ENCODE measurements at places on chromosomes 5 and 9.

GRCh38 chr5:174736331-174736721, 11.9 kb downstream of the MSX2 start:
- no peak for DNase-seq

DNA sequence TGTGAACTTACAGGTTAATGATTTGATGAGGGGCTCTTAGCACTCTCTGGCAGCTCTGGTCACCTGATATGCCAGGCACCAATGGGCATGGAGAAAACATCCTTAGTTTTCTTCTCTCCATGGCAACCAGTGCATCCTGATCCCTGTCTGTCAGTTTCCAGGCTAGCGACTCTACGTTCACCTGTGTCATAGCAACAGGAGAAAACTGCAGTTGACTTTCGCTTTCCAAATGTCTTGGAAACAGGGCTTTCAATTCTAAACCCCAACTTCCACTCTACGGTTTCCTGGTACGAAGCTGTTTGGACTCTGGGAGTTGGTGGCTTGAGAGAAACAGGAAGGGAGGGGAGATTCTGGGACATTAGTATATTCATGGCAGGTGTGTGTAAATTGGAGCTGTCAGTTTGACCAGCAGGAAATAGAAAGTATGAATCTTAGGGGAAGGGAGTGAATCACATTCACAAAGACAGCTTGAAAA, 74.4 kb downstream of the SLC28A3 start:
- DNase-seq = peak; percentile 44

DNA sequence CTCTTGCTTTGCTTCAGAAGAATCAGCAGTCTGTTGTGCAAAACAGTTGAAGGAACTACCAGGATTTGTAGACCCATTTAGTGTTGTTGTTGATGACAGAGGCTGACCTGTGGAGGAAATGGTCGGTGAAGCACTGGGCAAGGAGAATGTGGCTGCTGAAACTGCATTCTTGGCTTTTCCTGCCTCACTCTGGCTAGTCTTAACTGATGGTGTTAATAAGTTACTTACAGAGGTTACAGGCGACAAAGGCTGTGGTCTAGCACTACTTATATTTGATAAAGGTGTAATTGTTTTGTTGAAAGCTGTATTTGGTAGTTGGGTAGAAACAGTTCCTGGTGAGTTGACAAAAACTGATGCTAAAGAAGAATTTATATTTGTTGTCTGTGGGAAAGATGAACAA, 31.5 kb downstream of the MLANA start:
- no peak for DNase-seq

DNA sequence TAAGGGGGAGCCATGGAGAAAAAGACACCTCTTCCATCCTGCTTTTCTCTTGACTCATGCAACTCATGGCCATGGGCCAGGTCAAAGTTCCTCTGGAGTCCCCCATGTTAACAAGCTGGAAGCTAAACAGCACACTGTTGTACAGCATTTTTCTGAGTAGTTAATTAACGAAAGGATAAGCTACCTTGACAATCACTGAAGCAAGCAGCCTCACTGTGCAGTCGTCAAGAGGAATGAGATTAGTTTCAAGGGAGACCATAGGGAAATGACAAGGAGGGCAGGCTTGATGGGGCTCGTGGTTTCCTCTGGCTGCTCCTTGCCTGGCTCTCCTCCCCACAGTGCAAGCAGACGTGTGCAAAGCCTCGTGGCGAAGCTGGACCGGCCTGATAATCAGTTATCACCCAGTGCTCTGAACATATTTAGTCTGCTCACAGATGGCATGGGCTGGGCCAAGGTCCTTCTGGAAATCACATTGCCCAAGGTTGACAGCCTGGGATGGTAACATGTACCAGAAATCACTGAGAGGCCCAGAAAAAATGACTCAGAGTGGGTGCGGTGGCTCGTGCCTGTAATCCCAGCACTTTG, 209.5 kb downstream of the SLIT3 start:
- DNase-seq = no peak

GRCh38 chr5:113190347-113190746, 213.7 kb downstream of the DCP2 start:
- no peak for DNase-seq

DNA sequence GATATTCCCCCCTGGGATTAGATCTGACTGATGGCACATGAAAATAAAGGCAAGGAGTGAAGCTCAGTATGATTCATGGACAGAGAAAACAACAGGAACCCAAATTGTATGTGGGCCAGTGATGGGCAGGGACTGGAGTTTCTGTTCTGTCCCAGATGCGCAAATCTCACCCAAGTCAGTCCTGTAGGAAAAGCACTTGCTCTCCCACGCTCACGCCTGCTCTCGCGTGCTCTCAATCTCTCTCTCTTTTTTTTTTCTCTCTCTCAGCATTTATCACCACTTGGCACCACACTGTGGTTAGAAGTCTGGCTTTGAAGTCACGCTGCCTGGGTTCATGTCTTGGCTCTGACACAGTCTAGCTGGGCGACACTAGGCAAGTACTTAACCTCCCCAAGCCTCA, 106.5 kb upstream of the LRRTM2 start:
- no peak for DNase-seq

DNA sequence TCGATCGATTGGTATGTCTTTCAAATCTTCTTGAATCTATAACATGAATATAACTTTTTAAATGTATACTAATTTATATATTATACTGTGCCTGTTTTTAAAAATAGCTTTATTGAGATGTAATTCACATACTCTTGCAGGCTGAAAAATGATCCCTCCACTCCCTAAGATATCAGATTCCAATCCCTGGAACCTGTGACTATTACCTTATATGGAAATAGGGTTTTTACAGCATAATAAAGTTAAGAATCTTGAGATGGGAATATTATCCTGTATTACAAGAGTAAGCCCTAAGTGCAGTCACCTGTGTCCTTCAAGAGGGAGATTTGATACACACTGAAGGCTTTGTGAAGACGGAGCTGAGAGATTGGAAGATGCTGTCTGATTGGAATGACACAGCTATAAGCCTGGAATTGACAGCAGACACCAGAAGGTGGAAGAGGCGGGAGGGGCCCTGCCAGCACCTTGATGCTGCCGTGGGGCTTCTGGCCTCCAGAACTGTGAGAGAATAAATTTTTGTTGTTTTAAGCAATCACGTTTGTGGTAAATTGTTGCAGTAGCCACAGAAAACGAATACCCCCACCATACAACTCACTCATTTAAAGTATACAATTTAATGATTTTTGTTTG, 161.3 kb downstream of the RMI1 start:
- peak; percentile 30 for DNase-seq

GRCh38 chr5:67407979-67408378, 211.4 kb upstream of the CD180 start:
- no peak for DNase-seq

DNA sequence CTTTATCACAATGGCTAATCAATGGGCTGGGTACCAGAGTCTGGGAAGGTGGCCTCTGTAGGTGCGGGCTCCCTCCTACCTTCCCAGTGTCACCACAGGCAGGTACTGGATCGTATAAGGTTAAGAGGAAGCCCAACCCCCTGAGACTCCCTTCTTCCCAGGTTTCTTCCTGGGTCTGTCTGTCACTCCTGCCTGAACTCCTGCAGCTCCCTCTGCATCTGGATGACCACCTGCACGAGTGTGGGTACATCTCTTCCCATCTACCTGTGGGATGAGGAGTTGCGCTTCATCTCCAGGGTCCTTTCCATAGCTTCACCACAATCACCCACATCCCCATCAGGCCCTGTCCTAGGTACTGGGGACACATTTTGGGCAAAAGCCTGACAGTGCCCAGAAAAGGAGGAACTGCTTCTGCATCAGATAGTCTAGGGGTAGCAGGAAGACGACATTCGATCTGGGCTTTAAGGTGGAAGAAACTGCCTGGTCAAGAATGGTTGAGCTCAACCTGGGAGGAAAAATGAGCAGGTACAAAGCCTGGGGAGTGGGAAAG, 112.2 kb upstream of the ALDH1B1 start:
- DNase-seq = no peak

GRCh38 chr5:159549046-159549445, 218.8 kb upstream of the IL12B start:
- DNase-seq = no peak

GRCh38 chr9:18274693-18275092, 199.3 kb upstream of the ADAMTSL1 start:
- no peak for DNase-seq

DNA sequence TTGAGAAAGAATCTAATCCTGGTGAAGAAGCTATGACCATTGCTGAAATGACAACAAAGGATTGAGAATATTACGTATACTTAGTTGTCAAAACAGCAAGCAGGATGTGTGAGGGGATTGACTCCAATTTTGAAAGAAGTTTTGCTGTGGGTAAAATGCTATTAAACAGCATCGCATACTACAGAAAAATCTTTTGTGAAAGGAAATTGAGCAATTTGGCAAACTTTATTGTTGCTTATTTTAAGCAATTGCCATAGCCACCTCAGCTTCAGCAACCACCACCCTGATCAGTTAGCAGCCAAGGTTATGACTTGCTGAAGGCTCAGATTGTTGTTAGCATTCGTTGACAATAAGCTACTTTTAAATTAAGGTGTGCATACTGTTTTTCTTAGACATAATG, 22.5 kb upstream of the ARL14EPL start:
- no peak for DNase-seq

- no peak for DNase-seq
Measured at GRCh38 chr5:107365320-107366109, 305.2 kb downstream of the EFNA5 start.

DNA sequence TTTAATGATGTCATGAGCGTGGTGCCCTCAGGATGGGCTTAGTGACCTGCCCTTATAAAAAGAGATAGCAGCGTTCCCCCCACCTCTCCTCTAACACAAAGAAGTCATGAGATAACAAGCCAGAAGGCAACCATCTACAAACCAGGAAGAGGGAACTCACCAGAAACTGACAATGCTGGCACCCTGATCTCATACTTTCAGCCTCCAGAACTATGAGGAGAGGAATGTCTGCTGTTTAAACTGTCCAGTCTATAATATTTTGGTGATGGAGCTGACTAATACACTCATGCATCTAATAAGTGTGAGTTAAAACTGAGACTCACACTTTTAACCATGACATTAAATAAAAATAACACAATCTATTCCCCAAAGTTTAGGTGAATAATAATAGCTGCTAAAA, 156.1 kb upstream of the SPEF2 start:
- DNase-seq = no peak

DNA sequence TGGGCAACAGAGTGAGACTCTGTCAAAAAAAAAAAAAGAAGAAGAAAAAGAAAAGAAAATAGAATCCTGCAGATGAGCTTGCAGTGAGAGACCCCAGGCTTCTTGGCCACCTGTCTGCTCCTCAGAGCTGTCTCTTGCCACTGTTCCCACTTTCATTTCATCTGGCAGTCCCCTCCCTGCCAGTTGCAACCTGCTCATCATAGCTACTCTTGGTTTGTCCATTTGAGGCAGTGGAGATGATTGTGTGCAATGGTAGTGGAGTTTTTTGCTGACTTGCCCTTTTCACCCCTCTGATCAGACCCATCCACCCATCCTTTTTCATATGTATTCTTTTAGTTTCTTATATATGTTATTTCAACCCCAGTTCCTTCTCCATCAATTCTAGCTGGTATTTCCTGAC, 28.7 kb downstream of the ANKRD33B start:
- DNase-seq = no peak

GRCh38 chr5:55920784-55921183, 69.6 kb downstream of the IL31RA start:
- no peak for DNase-seq

DNA sequence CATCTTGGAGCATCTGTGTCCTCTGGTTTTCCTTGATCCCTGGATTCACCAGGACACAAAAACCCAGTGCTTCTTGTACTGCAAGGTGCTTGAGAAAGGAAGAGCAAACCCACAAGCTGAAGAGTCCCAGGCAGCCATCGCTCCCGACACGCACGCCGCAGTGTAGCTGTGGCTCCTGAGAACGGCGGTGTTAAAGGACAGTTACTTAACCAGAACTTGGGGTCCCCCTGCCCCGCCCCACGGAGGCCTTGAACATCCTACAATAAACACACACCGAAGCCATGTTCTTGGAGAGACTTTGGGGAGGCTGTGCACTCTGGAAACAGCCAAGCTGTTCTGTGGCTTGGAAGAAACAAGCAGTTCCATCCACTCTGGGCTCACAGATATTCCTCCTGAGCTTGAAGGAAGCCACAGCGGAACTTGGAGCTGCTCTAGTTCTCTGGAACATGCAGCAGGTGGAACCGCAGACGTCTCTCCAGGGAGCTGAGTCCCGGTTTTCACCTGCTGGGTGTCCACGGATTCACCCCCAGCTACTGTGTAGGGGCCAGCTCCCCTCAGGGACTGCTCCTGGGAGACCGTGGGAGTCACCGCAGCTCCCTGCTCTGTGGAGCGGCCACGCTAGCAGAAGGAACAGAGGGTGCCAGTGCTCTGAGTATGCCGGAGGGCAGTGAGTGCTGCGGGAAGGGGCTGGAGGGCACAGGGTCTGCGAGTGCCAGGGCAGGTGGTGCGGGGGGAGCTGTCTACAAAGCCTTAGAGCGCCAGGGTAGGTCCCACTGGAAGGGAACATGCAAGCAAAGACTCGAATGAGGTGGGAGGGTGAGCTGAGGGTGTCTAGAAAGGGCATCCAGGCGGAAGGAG, 107.3 kb downstream of the ADAMTS2 start:
- DNase-seq = no peak

DNA sequence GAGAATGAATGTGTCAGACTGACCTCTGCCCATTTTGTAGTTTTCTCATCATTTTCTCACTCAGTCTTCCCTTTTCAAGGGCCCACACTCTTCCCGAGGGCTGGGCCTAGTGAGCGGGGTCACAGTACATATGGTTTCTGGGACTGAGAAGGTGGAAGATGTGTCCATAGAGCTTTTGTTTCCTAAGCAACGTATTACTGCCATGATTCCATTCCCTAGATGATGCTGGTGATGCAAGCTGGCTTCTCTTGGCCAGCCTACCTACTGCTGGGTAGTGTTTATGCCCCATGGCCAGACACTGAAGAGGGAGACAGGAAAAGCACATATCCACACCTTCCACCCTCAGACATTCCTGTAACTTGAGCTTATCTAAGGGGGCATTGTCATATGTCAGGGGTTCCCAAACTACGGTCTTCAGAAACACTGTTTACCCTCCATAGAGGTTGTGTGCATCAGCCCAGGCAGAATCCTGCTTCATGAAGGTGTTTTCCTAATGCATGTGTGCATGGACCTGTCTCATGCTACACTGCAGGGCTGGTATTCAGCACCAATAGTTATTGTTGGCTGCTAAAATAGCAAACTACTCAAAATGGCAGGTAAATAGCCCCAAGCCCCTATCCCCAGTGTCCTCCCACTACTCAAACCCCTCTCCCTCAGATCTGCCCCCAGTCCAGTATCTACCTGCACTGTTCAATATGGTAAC, 9.5 kb downstream of the IRF1 start:
- no peak for DNase-seq

- no peak for DNase-seq
Measured at GRCh38 chr5:10467281-10468198, 25.9 kb downstream of the ROPN1L start.

DNA sequence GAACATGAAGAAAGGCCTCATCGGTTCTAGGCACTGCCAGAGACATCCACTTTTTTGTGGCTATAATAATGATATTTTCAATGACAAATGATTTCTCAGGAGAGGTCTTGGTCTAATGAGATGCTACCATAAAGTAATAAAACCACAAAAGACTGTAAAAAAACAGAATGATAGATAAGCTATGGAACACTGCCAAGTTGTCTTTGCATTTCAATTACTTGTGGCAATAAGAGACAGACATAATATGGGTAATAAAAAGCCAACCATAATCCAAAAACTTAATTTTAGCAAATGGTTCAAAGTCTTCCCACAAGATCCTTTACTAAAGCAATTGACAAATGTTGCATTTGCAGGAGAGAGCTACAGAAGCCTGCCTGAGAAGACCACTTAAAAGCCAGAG, 292.5 kb downstream of the ATPSCKMT start:
- no peak for DNase-seq

Data from NCI-H146 (cell line).